ENCODE measurements at places on chromosomes 3 and 15. TPM values are rescaled to one million over a fixed set of nuclear protein-coding genes. Genes with fewer than 3 reads are reported as not detected.

Gene PFN2
- 442 TPM for polyA plus RNA-seq

Gene MCF2L2
- polyA plus RNA-seq, result 1.7 TPM

DNA sequence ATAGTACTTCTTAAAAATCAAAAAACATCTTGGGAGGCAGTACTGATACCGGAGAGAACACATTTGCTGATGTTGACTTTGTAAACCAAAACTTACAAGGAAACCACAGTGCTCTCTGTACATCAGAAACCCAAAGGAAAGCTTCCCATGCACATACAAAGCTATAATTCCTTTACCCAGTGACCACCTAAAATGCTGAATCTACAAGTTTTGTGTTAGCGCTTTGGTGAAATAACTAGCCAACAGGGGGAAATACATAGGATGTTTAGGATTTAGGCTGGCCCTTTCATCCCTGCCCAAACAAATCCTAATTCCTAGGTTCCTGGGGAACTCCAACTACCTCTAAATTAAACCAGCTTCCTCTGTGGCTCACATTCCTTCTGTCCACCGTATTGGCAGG, 15.3 kb upstream of the SPG21 start:
- no peak for DNase-seq

Gene MAP6D1
- 0.88 TPM for polyA plus RNA-seq

Gene SNRPA1
- 77.9 TPM for polyA plus RNA-seq

- DNase-seq, result no peak
Observed at GRCh38 chr3:25235466-25235865, 192.6 kb upstream of the RARB start.

DNA sequence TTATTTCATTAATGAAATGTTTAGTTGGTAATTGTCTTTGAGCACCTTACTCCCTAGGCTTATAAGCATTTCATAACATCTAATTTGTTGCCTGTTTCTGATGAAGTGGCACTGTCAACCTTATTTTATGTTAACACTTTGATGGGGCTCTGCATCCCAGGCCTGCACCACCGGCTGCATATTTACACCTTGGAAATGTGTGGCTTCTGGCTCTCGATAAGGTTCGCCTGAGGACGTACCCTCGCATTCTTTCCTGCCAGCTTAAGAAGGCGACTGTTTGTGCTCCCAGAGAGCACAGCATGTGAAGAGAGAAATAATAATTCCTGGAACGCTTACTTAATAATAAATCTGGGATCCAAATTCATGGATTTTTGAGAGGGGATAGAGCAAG, 763.3 kb upstream of the CFAP20DC start:
- DNase-seq, result no peak

Gene GABRB3
- polyA plus RNA-seq, result 6.0 TPM

DNA sequence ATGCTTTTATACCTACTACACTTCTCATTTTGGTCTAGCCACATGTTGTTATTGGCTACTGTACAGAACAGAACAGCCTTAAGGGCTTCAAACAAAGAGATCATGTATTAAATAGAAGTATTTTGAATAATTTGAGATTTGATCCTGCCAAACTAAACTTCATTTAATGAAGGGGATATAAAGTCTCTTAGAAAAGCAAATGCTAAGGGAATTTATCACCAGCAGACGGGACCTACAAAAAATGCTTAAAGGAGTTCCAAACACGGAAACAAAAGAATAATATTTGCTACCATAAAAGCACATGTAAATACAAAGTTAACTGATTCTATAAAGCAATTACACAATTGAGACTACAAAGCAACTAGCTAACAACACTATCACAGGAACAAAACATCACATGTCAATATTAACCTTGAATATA, 23.6 kb upstream of the FMN1 start:
- no peak for DNase-seq

DNA sequence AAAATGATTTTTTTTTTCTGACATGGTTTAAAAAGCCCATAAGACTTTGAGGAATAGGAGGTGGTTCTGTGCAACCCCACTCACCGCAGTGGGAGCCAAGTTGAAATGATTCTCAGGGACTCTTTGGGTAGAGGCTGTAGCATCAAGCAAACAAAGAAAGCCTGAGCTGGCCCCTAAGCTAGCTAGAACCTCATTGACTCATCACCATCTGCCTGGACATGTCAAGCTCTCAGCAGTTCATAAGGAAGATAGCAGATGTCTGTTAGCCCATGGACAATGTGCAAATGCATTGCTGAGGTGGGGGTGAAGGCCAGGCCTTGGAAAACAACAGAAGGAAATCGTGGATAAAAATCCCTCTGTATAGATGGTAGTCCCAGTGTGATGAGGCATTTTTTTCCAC, 234.8 kb downstream of the NR2F2 start:
- no peak for DNase-seq

Gene GCSAM
- polyA plus RNA-seq, result 3.0 TPM

- DNase-seq, result no peak
Observed at GRCh38 chr3:66015841-66016240, 22.9 kb downstream of the MAGI1 start.

DNA sequence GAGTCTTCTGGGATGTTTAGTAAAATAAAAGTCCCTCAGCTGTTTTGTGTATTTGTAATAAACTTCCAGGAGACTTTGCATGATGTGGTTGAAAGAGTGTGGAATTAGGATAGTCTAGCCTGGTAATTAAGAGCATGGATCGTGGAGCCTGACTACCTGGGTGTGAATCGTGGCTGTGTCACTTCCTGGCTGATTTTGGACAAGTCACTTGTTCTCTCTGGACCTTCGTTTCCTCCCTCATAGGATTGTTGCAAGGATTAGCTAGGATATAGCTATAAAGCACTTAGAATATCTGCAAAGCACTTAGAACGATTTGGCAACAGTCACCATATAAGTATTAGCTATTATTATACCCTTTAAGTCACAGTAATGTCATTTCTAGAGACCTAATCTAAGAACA, 40.2 kb downstream of the SLMAP start:
- no peak for DNase-seq

DNA sequence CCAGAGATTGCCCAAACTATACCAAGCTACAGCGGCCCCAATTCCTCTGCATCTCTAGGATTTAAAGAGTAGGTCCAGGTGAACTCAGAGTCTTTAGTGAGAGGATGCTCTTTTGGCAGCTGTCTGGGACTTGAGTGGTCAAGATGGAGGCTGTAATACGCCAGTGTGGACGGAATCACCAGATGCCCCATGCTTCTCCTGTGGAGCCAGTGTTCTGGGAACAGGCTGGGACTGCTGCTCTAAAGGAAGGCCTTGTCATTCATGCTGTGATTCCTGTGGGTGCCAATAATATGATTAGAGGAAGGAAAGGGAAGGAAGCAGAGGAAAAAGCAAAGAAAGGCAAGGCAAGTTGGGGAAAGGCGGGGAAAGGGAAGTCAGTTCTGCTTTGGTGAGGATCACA, 17.4 kb upstream of the NOX5 start:
- no peak for DNase-seq

Gene DPH3
- polyA plus RNA-seq, result 26.3 TPM

DNA sequence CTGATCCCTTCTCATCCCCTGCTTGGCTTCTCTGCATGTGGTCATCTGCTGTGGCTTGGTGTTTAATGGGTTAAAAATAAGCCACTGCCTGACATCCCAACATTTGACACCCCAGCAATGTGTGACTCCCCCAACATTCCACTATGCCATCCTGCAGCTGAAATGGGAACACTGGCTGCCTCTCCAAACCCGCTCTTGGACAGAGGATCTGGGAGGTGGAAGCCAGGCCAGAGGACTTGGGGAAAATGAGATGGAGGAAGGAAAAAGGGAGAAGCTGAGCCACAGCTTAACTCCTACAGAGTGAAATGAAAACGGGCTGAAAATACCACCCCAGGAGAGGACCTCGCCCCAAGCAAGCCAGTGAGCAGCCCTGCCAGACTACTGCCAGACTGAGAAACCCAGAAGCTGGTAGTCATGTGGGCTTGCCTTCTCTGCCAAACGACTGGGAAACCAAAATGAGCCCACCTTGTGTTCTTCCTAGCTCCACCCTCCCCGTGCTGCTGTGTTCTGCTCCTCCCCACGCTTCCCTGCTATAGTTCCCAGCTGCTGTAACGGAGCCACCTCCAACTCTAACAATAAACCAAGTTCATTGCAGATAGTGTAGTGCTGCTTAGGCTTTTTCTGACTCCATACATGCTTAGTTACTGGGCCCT, 13.7 kb downstream of the MAP1A start:
- peak; percentile 50 for DNase-seq

GRCh38 chr3:131535131-131535530, 32.4 kb upstream of the MRPL3 start:
- no peak for DNase-seq

Gene SLC22A13
- 4.4 TPM for polyA plus RNA-seq

DNA sequence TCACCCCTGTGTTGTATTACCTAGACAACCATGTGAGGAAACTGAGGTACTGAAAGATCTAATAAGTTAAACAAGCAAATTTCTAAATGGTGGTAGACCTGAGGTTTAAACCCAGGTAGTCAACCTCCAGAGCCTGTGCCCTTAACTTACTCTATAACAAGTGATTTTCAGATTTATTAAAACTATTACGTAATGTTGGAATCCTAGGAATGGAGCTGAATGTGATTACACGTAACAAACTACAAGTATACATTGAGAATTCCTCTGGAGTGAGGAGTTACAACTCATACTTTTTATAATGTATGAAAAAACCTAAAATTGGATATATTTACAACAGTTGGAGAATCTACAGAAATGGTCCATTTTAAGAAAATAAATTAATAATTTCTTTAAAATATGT, 18.0 kb downstream of the FAM98B start:
- no peak for DNase-seq

- DNase-seq, result no peak
Observed at GRCh38 chr3:56826831-56827722, 25.3 kb upstream of the ARHGEF3 start.

Measured in left kidney (tissue), 8 donors.